ENCODE measurements at places on chromosomes 6 and 20.

- DNase-seq, result no peak
These were observed 116.2 kb downstream of the ME1 start for GRCh38 chr6:83314693-83315092.

DNA sequence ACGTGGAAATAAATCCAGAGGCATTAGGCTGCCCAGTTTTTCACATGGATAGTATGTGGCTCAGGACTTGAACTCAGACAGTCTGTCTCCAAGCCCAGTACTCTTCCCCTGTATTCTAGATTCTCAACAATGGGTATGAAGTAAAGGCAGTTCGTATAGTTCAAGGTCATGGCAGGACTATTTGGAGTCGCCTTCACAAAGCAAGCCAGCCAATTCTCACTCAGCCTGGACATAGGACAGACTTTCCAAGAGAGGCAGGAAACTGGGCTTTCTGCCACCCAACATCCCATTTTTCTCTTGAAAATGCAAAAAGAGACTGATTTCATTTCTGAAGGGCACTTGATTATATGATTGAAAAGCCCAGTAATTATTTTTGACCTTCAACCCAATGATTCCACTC lies 111.0 kb downstream of the EDN1 start:
- DNase-seq, result no peak

DNA sequence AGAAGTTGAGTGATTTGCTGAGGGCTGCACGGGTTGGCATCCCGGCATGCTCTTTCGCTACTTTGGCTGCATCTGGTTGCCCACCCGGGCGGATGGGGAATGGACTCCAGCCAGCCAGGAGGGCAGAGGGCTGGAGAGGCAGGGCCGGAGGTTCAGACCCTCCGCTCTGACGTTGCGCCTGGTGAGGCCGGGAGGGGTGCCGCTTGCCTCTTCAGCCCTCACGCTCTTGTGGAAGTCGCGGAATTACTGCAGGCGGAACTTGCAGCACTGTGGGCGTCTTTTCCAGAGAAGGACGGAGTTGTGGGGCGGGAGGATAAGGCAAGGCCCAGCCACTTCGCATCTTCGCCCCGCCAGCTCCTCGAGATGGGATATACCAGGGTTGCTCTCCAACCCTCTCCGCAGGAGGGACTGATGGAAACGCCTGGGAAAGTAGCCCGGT lies 656 bp downstream of the RTEL1 start:
- DNase-seq, result no peak

GRCh38 chr20:433300-433975 lies 25.3 kb downstream of the RBCK1 start:
- DNase-seq, result peak; percentile 73

DNA sequence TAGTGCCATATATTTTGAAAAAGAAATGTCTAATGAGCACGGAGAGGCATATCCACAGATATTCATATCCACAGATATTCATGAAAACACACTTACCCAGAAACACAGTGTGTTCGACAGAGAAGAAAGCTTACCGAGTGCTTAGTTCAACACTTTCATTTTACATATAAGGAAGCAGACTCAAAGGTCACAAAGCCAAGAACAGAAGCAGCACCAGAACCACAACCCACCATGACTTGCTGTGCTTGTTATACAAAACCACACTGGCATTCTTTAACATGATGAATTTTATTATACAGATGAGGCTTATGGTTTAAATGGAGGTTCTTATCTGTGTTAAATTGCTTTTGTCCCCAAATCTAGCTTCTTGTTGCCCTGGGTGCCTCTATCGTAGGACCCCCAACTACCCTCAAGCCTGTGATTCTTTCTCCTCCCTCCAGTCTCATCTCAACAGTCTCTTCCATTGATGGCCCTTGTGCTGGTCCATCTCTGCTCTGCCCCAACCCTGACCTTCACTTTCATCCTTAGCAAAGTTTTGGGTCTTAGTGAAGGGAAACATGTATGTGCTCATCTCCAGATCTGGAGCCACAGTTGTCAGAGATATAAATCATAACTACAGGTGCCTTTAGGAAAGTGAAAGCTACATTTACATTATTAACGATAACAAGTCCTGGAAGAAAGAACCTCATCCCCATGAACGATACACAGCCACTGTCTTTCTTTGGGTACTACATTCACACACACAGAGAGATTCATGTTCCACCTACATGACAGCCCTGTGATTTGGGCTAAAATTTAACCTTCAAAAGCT lies 40.0 kb downstream of the SF3B5 start:
- DNase-seq, result peak; percentile 32

- DNase-seq, result no peak
These were observed 13.6 kb downstream of the PPP1R14C start for GRCh38 chr6:150156460-150156859.

DNA sequence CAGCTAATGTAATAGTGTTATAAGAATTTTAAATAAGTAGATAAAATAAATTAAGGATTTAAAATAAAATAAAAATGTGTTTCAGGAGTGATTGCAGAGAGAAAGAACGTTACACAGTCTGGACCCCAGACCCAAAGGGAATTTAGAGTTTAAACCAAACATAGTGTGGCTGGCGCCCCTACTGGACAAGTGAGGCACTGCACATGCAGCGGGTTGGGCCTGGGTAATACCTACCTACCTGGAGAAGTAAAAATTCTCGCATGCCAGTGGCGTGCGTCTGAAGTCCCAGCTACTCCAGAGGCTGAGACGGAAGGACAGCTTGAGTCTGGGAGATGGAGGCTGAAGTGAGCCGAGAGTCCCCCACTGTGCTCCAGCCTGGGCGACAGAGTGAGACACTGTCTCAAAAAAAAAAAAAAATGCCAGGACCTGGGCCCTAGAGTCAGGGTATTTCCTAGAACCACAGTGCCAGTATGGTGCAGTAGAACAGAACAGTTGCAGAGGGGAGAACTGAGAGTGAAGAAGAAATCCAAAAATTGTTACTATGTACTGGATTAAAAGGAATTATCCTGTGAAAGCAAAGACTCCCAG lies 71.4 kb upstream of the TCF21 start:
- DNase-seq, result peak; percentile 58

DNA sequence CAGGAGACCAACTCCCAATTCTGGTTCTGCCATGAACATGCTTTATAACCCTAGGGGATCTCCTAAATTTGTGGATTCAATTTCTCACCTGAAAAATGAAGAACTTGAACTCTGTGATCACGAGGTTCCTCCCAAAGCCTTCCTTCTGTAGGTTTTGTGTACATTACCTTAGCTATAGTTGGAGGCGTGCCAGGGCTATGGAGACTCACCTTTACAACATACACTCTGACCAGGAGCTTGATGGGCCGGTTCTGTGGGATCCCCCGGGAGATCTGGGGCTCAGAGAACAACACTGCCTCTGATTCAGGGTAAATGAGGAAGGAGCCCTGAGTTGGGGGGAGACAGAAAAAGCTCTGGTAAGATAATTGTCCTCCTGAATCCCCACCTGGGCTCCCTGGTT lies 34.1 kb downstream of the ERGIC3 start:
- DNase-seq, result no peak

DNA sequence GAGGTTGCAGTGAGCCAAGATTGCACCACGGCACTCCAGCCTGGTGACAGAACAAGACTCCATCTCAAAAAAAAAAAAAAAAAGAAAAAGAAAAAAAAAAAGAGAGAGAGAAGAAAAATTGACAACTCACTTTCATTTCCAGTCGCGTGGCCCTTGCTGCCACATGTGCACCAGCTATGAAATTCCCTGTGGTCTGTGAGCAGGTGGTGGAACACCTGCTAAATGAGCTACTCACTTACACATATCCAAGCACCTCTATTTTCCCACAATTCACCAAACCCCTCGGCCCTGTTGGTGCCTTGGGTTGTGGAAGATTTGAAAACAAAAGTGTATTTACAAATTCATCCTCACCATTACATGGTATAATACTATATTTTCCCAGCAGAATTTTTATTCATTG lies 105.2 kb upstream of the ASF1A start:
- DNase-seq, result no peak

DNA sequence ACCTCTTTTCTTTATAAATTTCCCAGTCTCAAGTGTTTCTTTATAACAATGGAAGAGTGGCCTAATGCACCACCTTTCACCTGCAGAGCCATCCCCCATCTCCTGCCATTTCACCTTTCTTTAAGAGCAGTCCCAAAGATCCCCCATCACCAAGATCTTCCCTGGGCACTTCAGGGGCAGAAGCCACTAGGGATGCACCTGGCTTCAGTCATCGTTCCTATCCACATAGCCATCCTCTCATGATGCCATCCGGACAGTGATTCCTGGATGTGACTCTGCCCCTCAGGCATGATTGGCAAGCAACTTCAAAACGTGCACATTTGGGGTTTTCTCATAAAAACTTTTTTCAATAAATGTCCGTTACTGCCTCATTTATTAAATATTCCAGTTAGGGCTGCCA lies 225.9 kb downstream of the TBXT start:
- DNase-seq, result no peak

- no peak for DNase-seq
These were observed 42.0 kb downstream of the LCA5 start for GRCh38 chr6:79495246-79495645.

DNA sequence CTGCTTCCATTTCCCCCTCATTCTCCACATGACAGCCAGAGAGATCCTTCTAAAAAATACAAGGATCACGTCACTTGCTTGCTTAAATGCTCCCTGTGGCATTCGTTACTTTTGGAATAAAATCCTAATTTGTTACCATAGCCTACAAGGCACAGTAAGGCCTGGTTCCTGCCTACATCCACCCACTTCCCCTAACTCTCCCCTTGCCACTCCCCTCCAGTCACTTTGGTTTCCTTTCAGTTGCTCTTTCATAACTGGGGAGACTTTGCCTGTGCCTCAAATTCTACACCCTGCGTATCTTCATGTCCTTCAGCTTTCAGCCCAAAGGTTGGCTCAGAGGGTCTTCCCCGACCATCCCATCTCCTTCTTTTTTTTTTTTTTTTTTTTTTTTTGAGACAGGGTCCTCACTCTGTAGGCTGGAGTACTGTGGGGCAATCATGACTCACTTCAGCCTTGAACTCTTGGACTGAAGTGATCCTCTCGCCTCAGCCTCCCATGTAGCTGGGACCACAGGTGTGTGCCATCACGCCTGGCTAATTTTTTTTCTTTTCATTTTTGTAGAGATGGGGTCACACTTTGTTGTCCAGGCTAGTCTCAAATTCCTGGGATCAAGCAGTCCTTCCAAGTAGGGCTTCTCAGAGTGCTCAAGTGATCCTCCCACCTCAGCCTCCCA lies 12.5 kb downstream of the ID1 start:
- DNase-seq, result no peak

DNA sequence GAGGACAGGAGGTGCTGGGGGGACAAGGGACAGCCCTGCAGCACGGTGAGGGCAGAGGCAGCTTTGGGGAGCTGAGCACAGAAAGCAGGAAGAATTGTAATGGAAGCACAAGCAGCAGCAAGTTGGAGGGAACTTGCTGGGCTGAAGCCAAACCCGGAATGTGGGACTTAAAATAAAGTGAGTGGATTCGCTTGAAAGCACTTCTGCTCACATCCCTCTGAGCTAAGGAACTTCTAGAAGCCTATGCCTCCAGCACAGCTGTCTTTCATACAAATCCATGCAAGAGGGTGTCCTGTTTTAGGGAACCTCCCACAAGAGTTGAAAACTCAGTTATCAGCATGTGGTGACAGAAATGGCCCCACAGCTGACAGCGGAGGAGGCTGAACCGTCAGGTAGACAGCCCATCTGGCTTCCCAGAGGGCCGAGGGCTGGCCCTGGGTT lies 71.4 kb upstream of the MLN start:
- DNase-seq, result no peak
